ENCODE measurements at places on chromosomes 7 and 10. TPM values are rescaled to one million over a fixed set of nuclear protein-coding genes. Genes with fewer than 3 reads are reported as not detected.

GRCh38 chr10:105063796-105064195 lies 422.7 kb downstream of the SORCS3 start:
- DNase-seq = no peak
- no peak overlapping the region for H3K4me3 ChIP-seq
- H3K27me3 ChIP-seq = no peaks in the 10 kb centered on the region

GRCh38 chr10:50222199-50222598 lies 29.1 kb downstream of the ASAH2 start:
- H3K27me3 ChIP-seq = no peaks in the 10 kb centered on the region
- no peak for DNase-seq
- no peak overlapping the region for H3K27ac ChIP-seq

DNA sequence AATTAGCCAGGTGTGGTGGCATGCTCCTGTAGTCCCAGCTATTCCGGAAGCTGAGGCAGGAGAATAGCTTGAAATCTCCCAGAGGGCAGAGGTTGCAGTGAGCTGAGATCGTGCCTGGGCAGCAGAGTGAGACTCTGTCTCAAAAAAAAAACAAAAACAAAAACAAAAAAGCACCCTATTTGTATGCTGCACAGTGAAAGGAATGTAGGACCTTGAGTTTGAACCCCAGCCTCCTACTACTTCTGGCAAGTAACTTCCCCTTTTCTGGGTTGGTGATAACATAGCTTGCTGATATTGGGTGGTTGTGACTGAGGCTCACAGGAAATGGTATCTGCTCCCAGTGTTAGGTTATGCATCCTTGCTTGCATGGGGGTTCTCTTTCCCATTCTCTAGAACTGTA lies 205.3 kb downstream of the BUB3 start:
- no peaks in the 10 kb centered on the region for H3K36me3 ChIP-seq
- no peak for DNase-seq
- H3K4me3 ChIP-seq = no peak overlapping the region
- H3K4me1 ChIP-seq = no peaks in the 10 kb centered on the region

DNA sequence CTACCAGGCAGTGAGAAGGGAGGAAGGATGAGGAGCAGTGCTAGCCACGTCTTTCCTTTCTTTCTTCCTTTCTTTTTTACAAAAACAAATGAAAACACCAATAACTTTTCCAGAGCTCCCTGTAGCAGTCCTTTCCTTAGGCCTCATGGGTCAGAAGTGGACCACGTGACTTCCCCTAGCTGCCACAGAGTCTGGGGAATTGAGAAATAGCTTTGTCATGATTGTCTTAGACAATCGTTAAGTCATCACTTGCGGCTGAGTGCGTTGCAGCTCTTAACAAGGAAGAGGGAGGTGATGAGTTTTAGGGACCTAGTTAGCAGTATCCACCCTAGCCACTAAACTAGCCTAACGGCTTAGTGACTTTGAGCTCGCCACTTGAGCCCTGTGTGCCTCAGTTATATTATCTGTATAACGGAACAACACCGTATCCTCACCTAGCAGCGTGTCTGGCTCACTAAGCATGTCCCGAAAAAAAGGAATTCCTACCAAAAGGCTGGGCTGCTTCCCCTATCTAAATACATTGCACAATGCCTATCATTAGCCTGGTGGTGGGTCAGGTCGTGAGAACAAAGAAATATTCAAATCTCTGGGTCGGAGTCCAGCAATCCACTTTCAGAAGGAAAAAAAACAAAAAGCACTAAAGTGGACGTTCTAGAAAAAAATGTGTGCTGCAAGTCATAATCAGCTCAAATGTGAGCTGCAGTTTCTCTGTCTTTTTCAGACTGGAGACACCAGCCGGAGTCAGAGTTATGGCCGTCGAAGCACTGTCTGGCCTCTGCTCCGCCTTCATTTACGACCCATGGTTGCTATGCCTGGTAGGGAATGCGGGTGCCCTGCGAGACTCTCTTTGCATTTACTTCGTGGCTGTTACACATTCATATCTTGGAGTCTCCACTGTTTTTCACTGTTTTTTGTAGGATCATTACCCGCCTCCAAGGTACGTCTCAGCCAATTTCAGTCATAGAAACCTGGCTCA lies 338.5 kb upstream of the FOXK1 start:
- no peak for DNase-seq
- H3K27me3 ChIP-seq = no peaks in the 10 kb centered on the region
- no peak overlapping the region for H3K27ac ChIP-seq
- H3K36me3 ChIP-seq = no peaks in the 10 kb centered on the region

- no peak overlapping the region for H3K27ac ChIP-seq
- no peaks in the 10 kb centered on the region for H3K27me3 ChIP-seq
- no peak for DNase-seq
- H3K4me1 ChIP-seq = no peaks in the 10 kb centered on the region
- no peaks in the 10 kb centered on the region for H3K36me3 ChIP-seq
Observed at GRCh38 chr7:83806538-83806937, 157.6 kb upstream of the SEMA3E start.

DNA sequence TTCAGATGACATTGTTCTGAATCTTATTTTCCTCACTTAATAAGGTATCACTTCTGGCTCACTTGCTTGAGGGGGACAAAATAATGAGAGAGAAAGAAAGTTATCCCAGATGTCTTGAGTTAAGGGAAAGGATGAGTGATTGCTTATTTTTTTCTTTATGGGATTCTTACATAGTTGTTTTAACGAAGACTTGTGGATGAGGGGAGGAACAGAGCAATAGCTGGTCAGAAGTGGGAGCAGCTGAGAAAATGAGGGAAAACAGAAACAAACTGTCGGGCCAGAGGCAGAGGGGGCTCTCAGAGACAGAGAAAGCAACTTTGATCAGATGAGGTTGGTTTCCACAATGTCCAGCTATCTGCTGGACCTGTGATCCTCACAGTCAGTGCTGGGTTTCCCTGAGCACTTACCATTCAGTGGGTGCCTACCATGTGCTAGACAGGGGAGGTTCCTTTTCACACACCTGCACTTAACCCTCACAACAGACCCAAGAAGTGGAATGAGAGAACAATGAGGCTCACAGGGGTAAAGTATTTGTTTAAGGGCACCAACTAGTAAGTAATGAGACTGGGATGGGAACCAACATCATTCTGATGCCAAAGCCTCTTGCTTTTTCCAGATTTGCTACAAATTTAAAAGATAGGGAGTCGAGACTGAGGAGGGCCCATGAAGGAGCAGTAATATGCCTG lies 64.2 kb downstream of the BICC1 start:
- no peak overlapping the region for H3K4me3 ChIP-seq
- DNase-seq = no peak
- no peak overlapping the region for H3K27ac ChIP-seq
- no peaks in the 10 kb centered on the region for H3K4me1 ChIP-seq
- no peaks in the 10 kb centered on the region for H3K27me3 ChIP-seq
- H3K36me3 ChIP-seq = no peaks in the 10 kb centered on the region

- peak; percentile 33 for DNase-seq
- no peaks in the 10 kb centered on the region for H3K27me3 ChIP-seq
- H3K36me3 ChIP-seq = no peaks in the 10 kb centered on the region
- no peak overlapping the region for H3K4me3 ChIP-seq
Observed at GRCh38 chr7:87398446-87398845, 53.0 kb downstream of the CROT start.

DNA sequence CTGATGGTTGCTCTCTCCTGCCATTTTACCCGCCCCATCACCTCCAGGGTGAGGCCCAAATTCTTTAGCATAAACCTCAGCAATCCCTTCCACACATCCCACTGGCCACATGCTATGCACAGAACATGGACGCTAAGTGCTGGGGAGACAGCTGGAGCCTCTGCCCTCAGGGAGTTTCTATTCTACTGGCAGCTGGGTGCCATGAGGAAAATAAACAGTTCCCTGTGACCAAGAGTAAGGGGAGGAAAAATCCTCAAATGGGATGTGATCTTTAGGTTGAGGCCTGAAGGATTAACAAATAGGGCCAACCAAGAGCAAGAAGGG lies 1.2 kb downstream of the PARP12 start:
- H3K4me3 ChIP-seq = peak overlapping the region; percentile 86
- peaks cover 36% of the 10 kb centered on the region for H3K4me1 ChIP-seq
- H3K27me3 ChIP-seq = no peaks in the 10 kb centered on the region

- no peak overlapping the region for H3K4me3 ChIP-seq
- no peak overlapping the region for H3K27ac ChIP-seq
- DNase-seq = no peak
Observed at GRCh38 chr7:18157233-18157632, 129.6 kb upstream of the PRPS1L1 start.

DNA sequence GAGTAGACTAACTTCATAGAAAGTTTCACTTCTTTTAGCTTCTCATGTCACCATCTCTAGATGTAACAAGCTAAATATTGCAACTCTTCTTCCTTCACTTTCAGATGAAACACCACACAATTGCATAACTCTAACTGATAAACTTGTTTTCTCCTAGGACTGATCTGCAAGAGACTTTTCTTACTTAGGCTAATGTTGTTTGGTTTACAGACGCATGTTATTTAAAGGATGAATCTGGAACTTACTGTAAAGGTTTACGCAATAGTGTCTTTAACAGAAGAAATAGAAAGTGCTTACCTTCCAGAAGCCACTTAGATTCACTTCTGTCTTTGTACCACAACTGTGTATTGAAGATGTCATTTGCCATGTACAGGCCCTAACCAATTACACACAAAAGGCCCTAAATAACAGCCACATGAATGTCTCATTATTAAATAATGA lies 22.1 kb upstream of the ZC3HAV1 start:
- no peak for DNase-seq
- H3K27ac ChIP-seq = no peak overlapping the region
- peaks cover 4% of the 10 kb centered on the region for H3K4me1 ChIP-seq

- no peaks in the 10 kb centered on the region for H3K36me3 ChIP-seq
- peaks cover 46% of the 10 kb centered on the region for H3K4me1 ChIP-seq
- H3K4me3 ChIP-seq = no peak overlapping the region
Observed at GRCh38 chr7:139680676-139681462, 96.9 kb downstream of the HIPK2 start.

- no peaks in the 10 kb centered on the region for H3K4me1 ChIP-seq
- no peaks in the 10 kb centered on the region for H3K27me3 ChIP-seq
- DNase-seq = no peak
- no peak overlapping the region for H3K4me3 ChIP-seq
- H3K36me3 ChIP-seq = peaks cover 8% of the 10 kb centered on the region
- no peak overlapping the region for H3K27ac ChIP-seq
Observed at GRCh38 chr10:21638681-21639080, 104.6 kb downstream of the MLLT10 start.

GRCh38 chr7:33644489-33644888 lies 260.9 kb upstream of the BMPER start:
- no peaks in the 10 kb centered on the region for H3K4me1 ChIP-seq
- DNase-seq = no peak
- no peak overlapping the region for H3K27ac ChIP-seq
- H3K27me3 ChIP-seq = no peaks in the 10 kb centered on the region

DNA sequence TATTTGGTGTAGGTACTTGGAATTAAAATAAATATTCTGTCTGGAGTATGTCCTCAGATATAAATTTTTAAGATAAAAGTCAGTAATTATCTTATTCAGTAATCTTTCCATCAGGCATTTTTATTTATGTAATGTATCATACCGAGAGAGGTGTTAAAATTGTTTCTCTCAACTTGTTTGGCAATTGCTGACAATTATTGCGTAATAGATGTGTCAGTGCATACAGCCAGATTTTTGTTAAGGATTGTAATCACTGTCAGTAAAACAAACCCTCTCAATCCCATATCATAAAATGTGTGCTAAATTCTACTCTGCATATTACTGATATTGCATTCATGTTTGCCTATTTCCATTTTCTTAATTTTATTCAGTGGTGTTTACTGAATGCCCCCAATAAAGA lies 69.2 kb downstream of the CNTNAP2 start:
- no peak overlapping the region for H3K4me3 ChIP-seq
- H3K27ac ChIP-seq = no peak overlapping the region
- H3K27me3 ChIP-seq = no peaks in the 10 kb centered on the region
- H3K36me3 ChIP-seq = no peaks in the 10 kb centered on the region
- no peaks in the 10 kb centered on the region for H3K4me1 ChIP-seq

GRCh38 chr7:139721821-139722220 lies 56.0 kb downstream of the HIPK2 start:
- H3K27ac ChIP-seq = no peak overlapping the region
- peaks cover 11% of the 10 kb centered on the region for H3K4me1 ChIP-seq
- H3K36me3 ChIP-seq = no peaks in the 10 kb centered on the region

- no peaks in the 10 kb centered on the region for H3K27me3 ChIP-seq
- H3K36me3 ChIP-seq = peaks cover 1% of the 10 kb centered on the region
- H3K4me1 ChIP-seq = peaks cover 72% of the 10 kb centered on the region
- no peak overlapping the region for H3K4me3 ChIP-seq
Observed at GRCh38 chr10:104323760-104324201, 14.5 kb downstream of the ITPRIP start.

DNA sequence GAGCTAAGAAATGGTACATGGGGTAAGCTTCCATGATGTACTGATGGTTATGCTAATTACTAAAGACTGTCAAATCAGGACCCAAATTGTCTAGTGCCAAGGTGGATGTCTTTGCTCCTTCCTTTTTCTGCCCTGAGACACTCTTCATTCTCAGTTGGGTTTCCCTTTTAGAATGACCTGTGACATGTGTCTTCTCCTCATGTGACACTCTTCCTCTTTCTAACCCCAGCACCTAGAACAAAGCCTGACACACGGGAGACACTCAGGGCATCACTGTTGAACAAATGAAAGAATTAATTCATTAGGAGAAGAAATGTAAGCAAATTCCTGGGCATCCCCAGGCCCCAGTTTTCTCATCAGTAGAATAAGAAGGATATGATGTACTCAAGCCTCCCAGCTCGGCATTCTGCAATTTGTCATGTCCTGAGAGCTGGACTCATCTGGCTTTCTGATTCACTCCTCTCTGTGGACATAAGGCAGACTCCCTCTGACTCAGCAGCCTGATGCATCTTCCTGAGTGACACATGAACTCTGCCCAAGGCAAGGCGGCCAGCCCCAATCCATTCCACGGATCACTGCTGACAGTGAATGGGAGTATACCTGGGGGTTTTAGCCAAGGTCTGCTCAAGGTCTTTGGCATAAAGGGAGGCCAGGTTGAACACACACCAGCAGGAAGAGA lies 473.8 kb downstream of the KCNMA1 start:
- peak; percentile 91 for DNase-seq
- no peak overlapping the region for H3K4me3 ChIP-seq
- no peaks in the 10 kb centered on the region for H3K27me3 ChIP-seq
- H3K27ac ChIP-seq = peak overlapping the region; percentile 83
- no peaks in the 10 kb centered on the region for H3K36me3 ChIP-seq

DNA sequence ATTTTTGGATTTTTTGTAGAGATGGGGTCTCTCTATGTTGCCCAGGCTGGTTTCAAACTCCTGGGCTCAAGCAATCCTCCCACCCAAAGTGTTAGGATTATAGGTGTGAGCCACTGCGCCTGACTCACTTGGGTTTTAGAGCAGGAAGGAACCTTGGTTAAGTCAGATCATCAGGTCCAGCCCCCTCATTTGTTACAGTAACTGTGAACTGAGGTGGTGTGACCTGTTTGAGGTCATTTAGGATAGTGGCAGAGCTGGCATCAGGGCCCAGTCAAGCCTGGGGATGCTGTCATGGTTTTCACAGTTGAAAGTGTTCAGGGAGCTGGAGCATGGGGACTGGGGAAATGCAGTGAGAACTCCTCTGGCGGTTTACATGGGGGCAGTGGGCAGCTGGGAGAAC lies 159.6 kb downstream of the TAX1BP1 start:
- no peaks in the 10 kb centered on the region for H3K36me3 ChIP-seq
- no peak overlapping the region for H3K27ac ChIP-seq
- H3K4me1 ChIP-seq = no peaks in the 10 kb centered on the region
- H3K4me3 ChIP-seq = no peak overlapping the region
- no peaks in the 10 kb centered on the region for H3K27me3 ChIP-seq
- no peak for DNase-seq

GRCh38 chr7:2934211-2934731 lies 90.2 kb upstream of the GNA12 start:
- peak overlapping the region; percentile 52 for H3K27ac ChIP-seq
- H3K27me3 ChIP-seq = no peaks in the 10 kb centered on the region
- peaks cover 3% of the 10 kb centered on the region for H3K36me3 ChIP-seq
- peaks cover 11% of the 10 kb centered on the region for H3K4me1 ChIP-seq
- no peak overlapping the region for H3K4me3 ChIP-seq

Gene AKR1C1
- polyA plus RNA-seq = 28.1 TPM

Gene PLAU
- 814 TPM for polyA plus RNA-seq

Gene CALY
- polyA plus RNA-seq = not detected

Gene CARD11
- polyA plus RNA-seq = 4.1 TPM

Measured in keratinocyte (primary cell).